ENCODE measurements at places on chromosomes 1 and 21. TPM values are rescaled to one million over a fixed set of nuclear protein-coding genes. Genes with fewer than 3 reads are reported as not detected.

MROH9 gene
- not detected for total RNA-seq

C1orf146 gene
- total RNA-seq: not detected

- no peaks in the 10 kb centered on the region for H3K27me3 ChIP-seq
- no peak for DNase-seq
- no peaks in the 10 kb centered on the region for H3K36me3 ChIP-seq
- no peak overlapping the region for H3K27ac ChIP-seq
Measured at GRCh38 chr1:230857822-230858221, 10.5 kb downstream of the C1orf198 start.

GRCh38 chr1:186301448-186301847 lies 73.6 kb downstream of the TPR start:
- no peaks in the 10 kb centered on the region for H3K4me1 ChIP-seq
- no peaks in the 10 kb centered on the region for H3K36me3 ChIP-seq
- no peaks in the 10 kb centered on the region for H3K27me3 ChIP-seq
- DNase-seq: no peak

DNA sequence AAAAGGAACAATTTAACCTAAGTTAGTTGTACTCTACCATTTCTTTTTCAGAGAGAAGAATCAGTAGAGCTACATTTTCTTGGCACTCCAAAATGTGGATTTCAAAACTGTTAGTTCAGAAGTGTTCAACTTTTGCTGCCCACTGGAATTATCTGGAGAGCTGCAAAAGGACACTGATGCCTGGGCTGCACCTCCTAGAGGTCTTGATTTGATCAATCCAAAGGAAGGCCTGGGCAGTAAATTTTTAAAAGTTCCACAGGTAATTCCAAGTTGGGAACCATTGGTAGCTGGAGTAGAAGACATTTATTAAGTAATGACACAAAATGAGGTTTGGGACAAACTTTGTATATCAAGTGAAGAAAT lies 79.3 kb upstream of the HMCN1 start:
- H3K27ac ChIP-seq: no peak overlapping the region
- no peaks in the 10 kb centered on the region for H3K27me3 ChIP-seq
- DNase-seq: no peak
- H3K4me3 ChIP-seq: no peak overlapping the region
- no peaks in the 10 kb centered on the region for H3K4me1 ChIP-seq

DNA sequence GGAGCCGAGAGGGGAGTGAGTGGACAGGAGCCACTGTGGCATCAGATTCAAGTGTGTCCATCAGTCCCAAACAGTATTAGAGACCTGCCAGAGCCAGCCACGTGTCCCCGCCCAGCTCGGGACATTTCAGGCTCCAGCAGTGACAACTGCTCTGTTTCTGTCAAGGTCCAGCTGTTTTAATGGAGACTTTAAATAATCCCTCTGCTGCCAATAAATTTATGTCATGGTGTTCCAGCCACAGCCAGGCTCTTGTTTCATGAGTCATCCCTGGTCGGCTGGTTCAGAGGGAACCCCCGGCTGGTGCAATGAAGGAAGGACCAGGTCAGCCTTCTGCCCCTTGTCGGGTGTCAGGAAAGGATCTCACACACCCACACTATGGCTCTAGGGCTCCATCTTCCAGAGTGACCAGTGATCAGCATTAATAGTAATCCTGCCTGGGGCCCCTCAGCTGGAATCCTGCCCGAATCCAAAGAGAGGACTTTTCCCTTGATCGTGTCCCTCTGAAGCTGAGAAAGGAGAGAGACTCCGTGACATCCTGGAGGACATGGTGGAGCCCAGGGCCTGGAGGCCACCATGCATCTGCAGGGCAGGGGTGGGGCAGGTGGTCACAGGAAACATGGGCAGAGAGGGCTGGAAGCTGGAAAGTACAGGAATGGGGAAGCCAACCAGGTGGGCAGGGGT lies 197.3 kb downstream of the MATN1 start:
- no peak for DNase-seq
- no peaks in the 10 kb centered on the region for H3K4me1 ChIP-seq
- no peak overlapping the region for H3K27ac ChIP-seq
- H3K4me3 ChIP-seq: no peak overlapping the region
- no peaks in the 10 kb centered on the region for H3K36me3 ChIP-seq

DNA sequence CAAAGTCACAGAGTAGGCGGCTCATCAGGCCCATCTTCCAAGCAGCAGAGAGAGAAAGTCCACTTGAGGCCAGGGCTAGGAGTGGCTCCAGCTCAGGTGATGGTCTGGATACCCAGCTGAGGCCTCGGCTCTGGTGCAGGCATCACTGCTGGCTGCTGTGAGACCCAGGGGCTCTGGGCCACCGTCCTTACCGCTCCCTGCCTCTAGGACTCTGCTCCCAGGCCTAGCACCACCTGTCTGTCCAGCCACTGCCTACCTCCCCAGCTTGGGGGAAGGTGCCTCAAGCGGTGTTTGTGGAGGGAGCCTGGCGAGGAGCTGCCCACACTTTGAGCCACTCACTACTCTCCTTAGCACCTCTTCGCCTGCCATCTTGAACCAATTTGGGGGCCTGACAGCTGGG lies 57.9 kb downstream of the DMRTB1 start:
- no peak overlapping the region for H3K27ac ChIP-seq
- no peaks in the 10 kb centered on the region for H3K27me3 ChIP-seq
- H3K36me3 ChIP-seq: no peaks in the 10 kb centered on the region
- H3K4me3 ChIP-seq: no peak overlapping the region

- no peak overlapping the region for H3K27ac ChIP-seq
- peaks cover 17% of the 10 kb centered on the region for H3K4me1 ChIP-seq
- H3K4me3 ChIP-seq: no peak overlapping the region
- H3K36me3 ChIP-seq: no peaks in the 10 kb centered on the region
- no peaks in the 10 kb centered on the region for H3K27me3 ChIP-seq
- no peak for DNase-seq
Measured at GRCh38 chr1:109897259-109897955, 13.2 kb upstream of the CSF1 start.

- no peaks in the 10 kb centered on the region for H3K36me3 ChIP-seq
- no peaks in the 10 kb centered on the region for H3K4me1 ChIP-seq
- no peak for DNase-seq
- no peak overlapping the region for H3K27ac ChIP-seq
- no peak overlapping the region for H3K4me3 ChIP-seq
Measured at GRCh38 chr1:55697997-55698535, 482.9 kb upstream of the USP24 start.

DNA sequence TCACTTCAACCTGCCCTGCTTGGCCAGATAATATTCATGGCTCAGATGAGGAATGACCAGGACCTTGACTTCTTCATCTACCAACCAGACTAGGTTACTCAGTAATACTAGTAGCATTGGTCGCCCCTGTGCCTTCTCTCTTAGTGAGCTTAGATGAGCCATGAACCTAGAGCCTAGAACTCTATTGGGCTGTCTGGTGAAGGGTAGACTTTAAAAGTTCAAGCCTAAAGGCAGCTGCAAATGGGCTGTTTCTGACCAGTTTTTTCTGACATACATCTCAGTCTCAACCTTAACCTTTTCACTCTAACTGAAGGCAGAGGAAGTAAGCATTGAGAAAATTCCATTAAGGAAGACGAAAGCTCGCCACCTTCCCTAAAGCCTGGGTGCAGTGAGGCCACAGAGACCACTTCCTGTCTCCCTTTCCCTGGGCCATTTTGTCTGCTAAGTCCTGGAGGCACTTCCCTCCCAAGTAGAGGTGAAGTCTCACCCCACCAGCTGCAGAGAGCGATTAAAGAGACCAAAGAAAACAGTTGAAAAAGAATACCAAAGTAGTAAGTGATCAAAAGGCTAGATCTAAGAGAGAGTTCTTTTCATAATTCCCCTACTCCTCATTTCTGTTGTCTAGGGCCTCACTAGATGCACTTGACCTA lies 53.3 kb downstream of the MTR start:
- no peak overlapping the region for H3K4me3 ChIP-seq
- no peak overlapping the region for H3K27ac ChIP-seq
- H3K27me3 ChIP-seq: no peaks in the 10 kb centered on the region
- DNase-seq: no peak
- peaks cover 70% of the 10 kb centered on the region for H3K36me3 ChIP-seq

- no peak overlapping the region for H3K4me3 ChIP-seq
- no peaks in the 10 kb centered on the region for H3K27me3 ChIP-seq
- no peaks in the 10 kb centered on the region for H3K4me1 ChIP-seq
- no peak for DNase-seq
- no peak overlapping the region for H3K27ac ChIP-seq
Measured at GRCh38 chr1:233514946-233515391, 98.9 kb upstream of the KCNK1 start.

- no peaks in the 10 kb centered on the region for H3K27me3 ChIP-seq
- peaks cover 7% of the 10 kb centered on the region for H3K36me3 ChIP-seq
- H3K27ac ChIP-seq: no peak overlapping the region
Measured at GRCh38 chr1:21308847-21309652, 18.8 kb upstream of the ECE1 start.

DNA sequence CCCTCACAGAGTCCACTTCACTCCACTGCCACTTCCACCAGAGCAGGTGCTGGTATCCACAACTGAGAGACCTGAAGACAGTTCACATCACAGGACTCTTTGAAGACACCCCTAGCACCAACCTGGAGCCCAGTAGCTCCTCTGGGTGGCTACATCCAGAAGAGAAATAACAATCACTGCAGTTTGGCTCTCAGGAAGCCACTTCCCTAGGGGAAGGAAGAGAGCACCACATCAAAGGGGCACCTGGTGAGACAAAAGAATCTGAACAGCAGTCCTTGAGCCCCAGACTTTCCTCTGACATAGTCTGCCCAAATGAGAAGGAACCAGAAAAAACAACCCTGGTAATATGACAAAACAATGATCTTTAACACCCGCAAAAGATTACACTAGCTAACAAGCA lies 113.2 kb downstream of the TENT5C start:
- no peak overlapping the region for H3K4me3 ChIP-seq
- H3K27me3 ChIP-seq: no peaks in the 10 kb centered on the region
- no peaks in the 10 kb centered on the region for H3K4me1 ChIP-seq
- DNase-seq: no peak

DNA sequence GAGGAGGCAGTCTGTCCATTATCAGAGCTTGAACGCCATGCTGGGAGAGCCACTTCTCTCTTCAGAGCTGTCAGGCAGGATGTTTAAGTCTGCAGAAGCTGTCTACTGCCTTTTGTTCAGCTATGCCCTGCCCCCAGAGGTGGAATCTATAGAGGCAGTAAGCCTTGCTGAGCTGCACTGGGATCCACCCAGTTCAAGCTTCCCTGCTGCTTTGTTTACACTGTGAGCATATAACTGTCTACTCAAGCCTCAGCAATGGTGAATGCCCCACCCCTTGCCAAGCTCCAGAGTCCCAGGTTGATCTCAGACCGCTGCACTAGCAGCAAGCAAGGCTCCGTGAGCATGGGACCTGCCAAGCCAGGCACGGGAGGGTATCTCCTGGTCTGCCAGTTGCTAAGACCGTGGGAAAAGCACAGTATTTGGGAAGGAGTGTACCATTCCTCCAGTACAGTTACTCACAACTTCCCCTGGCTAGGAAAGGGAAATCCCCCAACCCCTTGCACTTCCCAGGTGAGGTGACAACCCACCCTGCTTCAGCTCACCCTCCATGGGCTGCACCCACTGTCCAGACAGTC lies 32.5 kb downstream of the RGS13 start:
- H3K27ac ChIP-seq: no peak overlapping the region
- no peaks in the 10 kb centered on the region for H3K4me1 ChIP-seq

DNA sequence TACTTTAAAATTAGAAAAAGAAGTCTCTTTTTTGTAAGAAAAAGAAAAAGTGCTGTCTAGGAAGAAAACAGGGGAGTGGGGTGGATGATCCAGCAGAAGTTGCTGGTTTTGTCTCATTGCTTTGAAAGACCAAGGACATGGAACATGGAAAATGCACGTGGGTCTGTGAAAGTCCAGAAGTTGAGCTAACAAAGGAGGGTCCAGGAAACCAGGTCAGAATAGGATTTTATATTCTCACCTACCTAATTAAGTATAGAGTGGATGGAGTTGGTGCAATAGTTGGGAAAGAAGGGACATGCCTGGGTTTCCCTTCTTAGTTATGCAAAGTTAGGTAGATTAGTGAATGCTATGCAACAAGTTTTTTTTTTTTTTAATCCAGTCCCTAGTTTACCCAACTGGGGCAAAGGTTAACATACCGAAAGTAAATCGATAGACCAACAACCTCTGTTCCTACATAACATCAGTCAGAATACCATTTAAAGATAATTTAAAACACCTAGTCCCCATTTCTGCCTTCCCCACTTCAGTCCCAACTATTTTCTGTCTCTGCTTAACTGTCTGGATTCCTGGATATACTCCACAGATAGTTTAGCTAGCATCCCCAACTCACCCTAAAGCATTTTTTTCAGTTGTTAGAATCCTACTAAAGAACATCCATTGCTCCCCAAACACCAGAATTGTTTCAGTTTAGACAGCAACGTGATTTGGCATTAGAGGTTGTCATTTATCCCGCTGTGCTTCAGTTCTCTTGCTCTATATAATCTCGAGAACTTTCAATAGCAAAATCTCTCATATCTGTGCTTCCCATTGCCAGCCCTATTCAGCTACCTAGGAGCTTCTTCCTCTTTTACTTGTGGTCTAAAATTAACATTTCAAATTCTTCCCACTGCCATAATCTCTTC lies 105.7 kb upstream of the PLPPR5 start:
- H3K4me1 ChIP-seq: no peaks in the 10 kb centered on the region
- no peak for DNase-seq
- H3K27ac ChIP-seq: no peak overlapping the region
- no peak overlapping the region for H3K4me3 ChIP-seq
- no peaks in the 10 kb centered on the region for H3K27me3 ChIP-seq

- H3K4me3 ChIP-seq: no peak overlapping the region
- H3K27me3 ChIP-seq: no peaks in the 10 kb centered on the region
- no peak overlapping the region for H3K27ac ChIP-seq
- no peak for DNase-seq
- H3K36me3 ChIP-seq: no peaks in the 10 kb centered on the region
- H3K4me1 ChIP-seq: peaks cover 23% of the 10 kb centered on the region
Measured at GRCh38 chr1:31421371-31422040, 8.5 kb downstream of the SERINC2 start.

GRCh38 chr1:101741910-101742309 lies 254.8 kb downstream of the OLFM3 start:
- H3K36me3 ChIP-seq: no peaks in the 10 kb centered on the region
- H3K4me1 ChIP-seq: no peaks in the 10 kb centered on the region
- no peak for DNase-seq
- no peak overlapping the region for H3K27ac ChIP-seq
- no peak overlapping the region for H3K4me3 ChIP-seq
